ENCODE measurements at places on chromosomes 6 and 20. TPM values are rescaled to one million over a fixed set of nuclear protein-coding genes. Genes with fewer than 3 reads are reported as not detected.

The MCHR2 gene
- total RNA-seq: not detected

The WTAP gene
- 61.5 TPM for total RNA-seq

The CPXM1 gene
- not detected for total RNA-seq

The RSPH4A gene
- total RNA-seq: not detected

The SIM1 gene
- 0.78 TPM for total RNA-seq

The SMIM13 gene
- 17.2 TPM for total RNA-seq

The OXT gene
- not detected for total RNA-seq

The BTNL2 gene
- not detected for total RNA-seq

The CCN5 gene
- 39.7 TPM for total RNA-seq

The HCRTR2 gene
- not detected for total RNA-seq

The MEP1A gene
- not detected for total RNA-seq

The ADGRG6 gene
- total RNA-seq: 33.4 TPM

The CASS4 gene
- total RNA-seq: not detected

The MUC21 gene
- not detected for total RNA-seq

The MAS1 gene
- not detected for total RNA-seq

The LINC00237 gene
- total RNA-seq: not detected

The ESR1 gene
- not detected for total RNA-seq

The CRISP3 gene
- not detected for total RNA-seq

The TRAPPC3L gene
- not detected for total RNA-seq

The LGSN gene
- not detected for total RNA-seq

The MICB gene
- total RNA-seq: 18.2 TPM

The APOM gene
- 9.2 TPM for total RNA-seq

The RIPPLY2 gene
- total RNA-seq: not detected

The PPP1R16B gene
- 0.07 TPM for total RNA-seq

The SCGN gene
- total RNA-seq: not detected

The ROS1 gene
- total RNA-seq: not detected

The AVP gene
- total RNA-seq: not detected

The SOX4 gene
- total RNA-seq: 77.4 TPM

The RNASET2 gene
- total RNA-seq: 53.4 TPM

The WFDC13 gene
- not detected for total RNA-seq

The ZNF133 gene
- total RNA-seq: 15.7 TPM

The PKIG gene
- 38.5 TPM for total RNA-seq

The HFE gene
- total RNA-seq: 27.3 TPM

The PHF20 gene
- 66.9 TPM for total RNA-seq

The ENTPD6 gene
- total RNA-seq: 88.4 TPM

The TRIM31 gene
- total RNA-seq: 3.0 TPM

The PTCHD4 gene
- 16.2 TPM for total RNA-seq

The PKIB gene
- total RNA-seq: 89.3 TPM

The BAG2 gene
- 23.6 TPM for total RNA-seq

The KIAA1755 gene
- 0.20 TPM for total RNA-seq

The OVOL2 gene
- total RNA-seq: 0.17 TPM

The BPIFA1 gene
- not detected for total RNA-seq

The SAMD10 gene
- 1.2 TPM for total RNA-seq

The SYCP2 gene
- total RNA-seq: 23.6 TPM

The SFTA2 gene
- not detected for total RNA-seq

The TM9SF4 gene
- total RNA-seq: 7.4 TPM

The DAAM2 gene
- total RNA-seq: not detected

The SLC22A16 gene
- total RNA-seq: not detected

The HMGN3 gene
- 95.3 TPM for total RNA-seq

The TAGAP gene
- not detected for total RNA-seq

The ECT2L gene
- total RNA-seq: not detected

The GCLC gene
- 103 TPM for total RNA-seq

The AFG1L gene
- 4.8 TPM for total RNA-seq

The ERVFRD-1 gene
- total RNA-seq: not detected

The IL17A gene
- total RNA-seq: not detected

The SYNGAP1 gene
- total RNA-seq: 0.14 TPM

The ATXN1 gene
- total RNA-seq: 23.8 TPM

The SLC17A9 gene
- 5.5 TPM for total RNA-seq

The LY6G5C gene
- 0.30 TPM for total RNA-seq

The TJAP1 gene
- total RNA-seq: 20.2 TPM

All from Caki2 (cell line).